ENCODE measurements at places on chromosomes 4 and X. TPM values are rescaled to one million over a fixed set of nuclear protein-coding genes. Genes with fewer than 3 reads are reported as not detected.

GRCh38 chrX:119008110-119008744, 33.8 kb downstream of the LONRF3 start:
- DNase-seq, result no peak
- H3K27me3 ChIP-seq, result no peaks in the 10 kb centered on the region
- H3K4me1 ChIP-seq, result no peaks in the 10 kb centered on the region
- no peak overlapping the region for H3K4me3 ChIP-seq

DNA sequence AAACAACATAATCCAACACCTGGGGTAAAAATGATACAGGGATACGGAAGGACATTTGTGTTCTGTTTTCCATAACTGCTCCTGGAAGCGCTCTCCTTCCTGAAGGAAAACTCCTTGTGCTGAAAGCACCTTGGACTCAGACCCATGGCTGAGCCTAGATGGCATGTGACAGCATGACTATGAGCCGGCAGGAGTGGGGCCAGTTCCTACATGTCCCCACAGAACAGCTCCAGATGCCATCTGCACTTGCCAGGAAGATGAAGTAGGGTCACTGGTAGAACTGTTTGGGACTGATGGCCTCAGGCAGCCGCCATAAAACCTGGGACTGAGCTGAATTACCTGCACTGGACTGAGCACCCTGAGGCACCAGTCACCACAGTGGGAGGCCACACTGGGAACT, 56.0 kb upstream of the BCLAF3 start:
- H3K4me1 ChIP-seq, result no peaks in the 10 kb centered on the region
- H3K4me3 ChIP-seq, result no peak overlapping the region
- no peaks in the 10 kb centered on the region for H3K27me3 ChIP-seq
- DNase-seq, result no peak
- no peaks in the 10 kb centered on the region for H3K36me3 ChIP-seq

GRCh38 chrX:153794897-153795816, 689 bp downstream of the SSR4 start:
- no peak for DNase-seq
- H3K36me3 ChIP-seq, result no peaks in the 10 kb centered on the region
- H3K4me1 ChIP-seq, result peaks cover 17% of the 10 kb centered on the region
- peak overlapping the region; percentile 77 for H3K4me3 ChIP-seq

DNA sequence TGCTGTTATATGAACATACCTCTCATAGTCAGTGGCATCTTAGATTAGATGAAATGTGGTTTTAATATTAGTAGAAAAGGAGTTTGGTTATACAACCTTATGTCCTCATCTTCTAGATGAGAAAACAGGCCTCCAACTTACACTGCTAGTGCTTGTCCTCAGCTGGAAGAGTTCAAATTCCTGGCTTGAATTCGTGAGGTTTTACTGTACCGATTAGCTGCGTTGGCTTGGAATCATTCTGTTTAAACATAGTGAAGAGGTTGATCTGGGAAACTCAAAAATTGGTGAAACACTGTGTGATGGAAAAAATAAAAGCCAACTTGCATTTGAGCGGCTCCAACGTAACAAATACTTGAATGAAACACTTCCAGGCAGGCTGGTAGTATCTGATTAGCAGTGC, 81.0 kb downstream of the LNX1 start:
- H3K27ac ChIP-seq, result no peak overlapping the region
- no peak overlapping the region for H3K4me3 ChIP-seq
- no peaks in the 10 kb centered on the region for H3K36me3 ChIP-seq
- no peaks in the 10 kb centered on the region for H3K27me3 ChIP-seq
- H3K4me1 ChIP-seq, result no peaks in the 10 kb centered on the region

- no peaks in the 10 kb centered on the region for H3K27me3 ChIP-seq
- no peak overlapping the region for H3K27ac ChIP-seq
- no peaks in the 10 kb centered on the region for H3K36me3 ChIP-seq
- no peak overlapping the region for H3K4me3 ChIP-seq
Measured at GRCh38 chr4:153954654-153955053, 165.8 kb upstream of the SFRP2 start.

DNA sequence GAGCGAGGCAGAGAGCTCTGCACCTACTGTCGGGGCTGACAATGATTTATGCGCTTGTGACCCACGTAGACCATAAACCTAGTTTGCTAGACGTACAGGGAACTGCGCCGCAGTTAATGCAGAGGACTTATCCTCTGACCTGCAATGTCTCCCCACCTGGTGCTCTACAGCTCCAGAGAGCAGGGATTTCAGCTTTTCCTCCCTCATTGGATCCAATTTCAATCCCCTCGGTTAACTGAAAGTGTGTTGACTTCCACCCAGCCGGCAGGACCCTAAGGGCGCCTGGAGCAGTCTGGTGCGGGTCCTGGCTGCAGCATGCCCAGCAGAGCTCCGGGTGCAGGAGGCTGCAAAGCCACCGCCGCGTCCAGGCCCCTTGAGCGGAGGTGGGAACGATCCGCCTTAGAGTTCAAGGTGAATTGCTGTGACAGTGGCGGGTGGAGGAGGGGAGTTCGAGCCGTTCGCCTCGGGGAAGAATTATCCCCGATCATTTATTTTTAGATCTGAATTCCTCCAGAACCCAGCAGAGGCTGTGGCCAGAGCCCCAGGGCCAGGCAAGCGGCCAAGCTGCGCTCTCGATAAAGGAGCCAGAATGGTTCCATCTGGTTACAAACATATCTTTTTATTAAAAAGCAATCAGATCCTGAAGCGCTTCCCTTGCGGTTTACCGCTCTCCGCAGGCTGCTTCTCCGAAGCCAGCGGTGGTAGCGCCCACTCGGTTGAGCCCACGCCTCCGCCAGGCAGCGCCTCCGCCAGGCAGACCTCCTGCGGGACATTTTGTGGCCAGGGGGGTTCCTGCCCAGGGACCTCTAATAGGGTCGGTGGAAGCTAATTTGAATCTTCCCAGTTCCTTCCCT, 66.0 kb downstream of the FBXO8 start:
- no peak overlapping the region for H3K4me3 ChIP-seq
- no peak overlapping the region for H3K27ac ChIP-seq
- H3K27me3 ChIP-seq, result no peaks in the 10 kb centered on the region
- no peak for DNase-seq
- H3K36me3 ChIP-seq, result no peaks in the 10 kb centered on the region
- H3K4me1 ChIP-seq, result no peaks in the 10 kb centered on the region

SLC26A1 gene
- 0.22 TPM for total RNA-seq

STAP1 gene
- total RNA-seq, result not detected

Measured in HCT116 (cell line).